ENCODE measurements at places on chromosomes 11 and 22.

DNA sequence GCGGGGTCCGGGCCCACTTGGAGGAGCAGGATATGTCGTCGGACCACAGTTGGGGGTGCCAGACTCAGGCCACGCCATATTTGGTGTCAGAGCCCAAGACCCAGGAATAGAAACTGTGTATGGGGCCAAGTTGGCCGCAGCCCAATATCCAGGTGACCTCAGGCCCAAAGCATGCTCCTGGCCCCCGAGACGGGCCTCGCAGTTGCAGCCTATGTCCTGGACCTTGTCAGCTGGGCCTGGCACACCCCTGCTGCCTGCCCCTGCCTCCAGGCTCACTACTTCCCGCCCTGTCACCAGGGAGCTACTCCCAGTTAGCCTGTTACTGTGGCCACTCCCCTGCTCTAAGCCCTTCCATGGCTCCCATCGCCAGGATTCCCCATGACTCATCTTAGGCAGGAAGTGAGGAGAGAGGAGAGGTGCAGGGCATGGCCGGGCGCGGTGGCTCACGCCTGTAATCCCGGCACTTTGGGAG lies 23.1 kb downstream of the A4GALT start:
- no peak for DNase-seq

GRCh38 chr22:32050678-32051515 lies 7.8 kb downstream of the SLC5A1 start:
- DNase-seq = peak; percentile 14

DNA sequence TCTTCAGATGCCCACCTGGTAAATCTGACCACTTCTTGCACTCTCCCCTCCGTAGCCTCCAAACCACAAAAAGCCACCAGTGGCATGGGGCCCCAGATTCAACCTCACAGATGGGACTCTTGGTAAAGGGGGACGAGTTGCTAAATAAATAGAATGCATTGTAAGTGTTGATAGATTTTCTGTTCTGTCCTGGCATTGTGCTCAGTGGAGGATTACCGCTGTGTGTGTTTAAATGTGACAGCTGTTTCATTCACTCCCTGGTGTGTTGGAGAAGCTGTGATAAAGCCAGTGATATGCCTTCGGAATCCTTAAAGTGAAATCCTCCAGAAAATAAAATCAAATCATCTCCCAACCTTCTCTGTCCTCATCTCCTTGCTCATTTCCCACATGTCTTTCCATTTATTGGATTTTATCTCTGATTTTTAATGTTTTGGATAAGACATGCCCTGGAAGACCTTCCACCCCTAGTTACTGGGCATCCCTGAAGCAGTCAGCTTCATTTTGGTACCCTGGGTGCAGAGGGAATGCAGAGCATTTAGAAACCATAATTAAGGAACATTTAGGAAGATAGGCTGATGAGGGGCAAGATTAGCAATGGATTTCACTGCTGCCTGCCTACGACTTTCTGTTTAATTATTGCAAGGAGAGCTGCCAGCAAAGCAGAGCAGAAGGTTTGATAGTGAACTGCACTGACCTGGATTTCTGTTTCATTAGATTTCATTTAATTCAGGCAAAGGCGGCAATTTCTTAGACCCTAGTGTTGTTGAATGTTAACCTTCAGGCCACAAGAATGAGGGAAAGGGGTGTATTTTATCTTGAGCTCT lies 460.9 kb upstream of the KIRREL3 start:
- DNase-seq = no peak

- no peak for DNase-seq
These were observed 25.5 kb upstream of the CAT start for GRCh38 chr11:34413263-34413662.

DNA sequence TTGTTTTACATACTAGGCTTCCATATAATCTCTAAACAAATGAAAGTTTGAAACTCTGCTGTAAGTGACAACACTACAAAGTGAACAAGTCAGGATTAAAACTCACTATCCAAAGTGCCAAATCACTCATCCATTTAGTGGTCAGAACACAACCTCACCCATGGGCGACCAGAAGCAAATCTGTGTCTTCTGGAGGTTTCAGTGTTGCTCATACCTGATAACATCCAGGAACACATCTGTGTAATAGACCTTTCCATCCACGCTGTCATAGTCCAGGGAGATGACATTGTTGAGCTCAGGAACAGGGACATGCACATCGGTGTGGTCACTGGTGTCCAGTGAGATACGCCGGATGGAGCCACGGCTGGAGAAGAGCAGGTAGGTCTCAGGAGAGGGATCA lies 28.5 kb upstream of the CKAP5 start:
- no peak for DNase-seq

- no peak for DNase-seq
These were observed 2.5 kb downstream of the RAB36 start for GRCh38 chr22:23147617-23148387.

- DNase-seq = no peak
These were observed 108.6 kb downstream of the KCNQ1OT1 start for GRCh38 chr11:2590965-2591754.

DNA sequence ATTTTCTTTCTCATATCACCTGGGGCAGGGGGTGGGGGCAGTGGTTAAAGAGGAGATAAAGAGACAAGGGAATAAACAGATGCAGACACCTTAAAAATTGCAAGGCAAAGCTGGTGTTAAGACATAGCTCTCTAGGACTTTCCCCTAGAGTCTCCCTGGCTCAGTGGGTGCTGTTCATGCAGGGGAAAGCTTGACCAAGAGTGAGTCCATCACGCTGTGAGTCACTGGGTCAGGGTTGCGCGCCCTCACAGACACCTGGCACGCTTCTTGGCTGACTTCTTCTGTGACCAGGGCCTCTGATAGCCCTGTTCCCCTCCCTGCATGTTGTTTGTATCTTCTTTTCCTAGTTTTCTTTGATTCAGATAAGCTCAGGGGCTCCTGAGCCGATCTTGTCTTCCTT lies 31.9 kb downstream of the COMMD9 start:
- DNase-seq = no peak

DNA sequence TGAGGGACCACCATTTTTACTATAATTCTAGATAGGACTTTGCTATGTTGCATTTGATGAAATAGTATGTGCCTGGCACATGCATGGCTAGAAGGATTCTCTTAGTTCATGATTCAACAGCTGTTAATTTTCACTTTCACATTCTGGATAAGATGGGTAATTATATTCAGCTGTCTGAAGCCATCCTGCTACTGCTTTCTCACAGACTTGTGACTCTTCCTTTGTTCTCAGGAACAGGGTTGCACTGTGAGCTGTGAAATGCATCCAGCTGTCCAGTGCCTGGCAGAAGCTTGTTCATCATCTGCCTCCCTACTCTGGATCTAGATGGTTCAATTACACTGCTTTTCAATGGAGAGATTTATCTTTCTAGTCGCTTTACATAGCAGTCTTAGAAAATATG lies 610.1 kb upstream of the ANO5 start:
- no peak for DNase-seq

- DNase-seq = no peak
These were observed 6.6 kb downstream of the HSPA8 start for GRCh38 chr11:123055191-123055901.

DNA sequence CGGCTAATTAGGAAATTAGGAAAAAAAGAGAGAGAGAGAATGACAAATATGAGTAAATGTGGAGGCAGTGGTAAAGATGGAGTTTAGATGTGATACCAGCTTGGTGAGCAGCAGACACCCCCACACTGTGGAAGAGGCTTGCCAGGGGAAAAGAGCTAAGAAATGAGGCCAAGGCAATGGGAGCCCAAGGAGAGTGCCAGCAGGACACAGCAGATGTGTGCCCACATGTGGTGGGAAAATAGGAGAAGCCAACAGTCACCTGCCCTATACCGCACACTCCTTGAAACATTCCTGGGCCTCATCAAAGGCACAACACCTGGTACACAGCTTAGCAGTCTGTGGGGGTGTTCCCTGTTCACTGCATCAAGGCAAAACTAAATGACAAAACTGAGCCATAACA lies 104.9 kb downstream of the FAM76B start:
- DNase-seq = no peak

DNA sequence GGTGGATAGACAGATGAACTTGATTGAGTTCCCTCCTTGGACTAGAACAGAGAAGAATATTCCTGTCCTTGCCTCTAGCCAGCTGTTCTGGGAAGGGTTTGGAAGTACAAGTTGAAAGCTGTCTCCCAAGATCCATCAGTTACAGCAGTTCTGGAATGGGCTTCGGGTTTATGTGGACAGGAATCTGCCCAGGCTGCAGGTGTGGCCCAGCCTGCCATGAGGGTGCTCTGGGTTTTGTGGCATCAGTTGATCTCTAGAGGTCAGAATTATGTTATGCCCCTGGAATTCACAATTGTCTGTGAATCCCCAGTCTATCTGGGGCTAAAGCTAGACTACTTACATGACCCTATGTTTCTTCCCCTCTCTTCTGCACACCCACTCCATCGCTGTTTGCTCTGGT lies 4.9 kb upstream of the MICAL2 start:
- no peak for DNase-seq

DNA sequence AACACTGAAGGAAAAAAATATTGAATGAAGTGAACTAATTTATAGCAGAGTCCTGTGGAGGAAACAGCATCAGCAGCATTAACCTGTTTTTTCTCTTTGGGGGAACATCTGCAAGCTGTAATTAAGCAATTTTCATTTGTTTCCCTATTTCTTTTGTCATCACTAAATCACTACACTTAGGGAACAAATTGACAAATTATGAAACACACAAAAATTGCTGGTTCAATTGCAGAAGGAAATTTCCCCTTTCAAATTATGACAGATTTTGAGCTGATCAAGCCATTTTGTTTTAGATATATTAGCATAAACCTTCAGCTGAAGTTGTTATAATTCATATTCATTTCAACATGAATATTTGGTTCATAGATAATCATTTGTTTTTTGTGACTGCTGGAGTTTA lies 22.2 kb upstream of the RAG2 start:
- no peak for DNase-seq

DNA sequence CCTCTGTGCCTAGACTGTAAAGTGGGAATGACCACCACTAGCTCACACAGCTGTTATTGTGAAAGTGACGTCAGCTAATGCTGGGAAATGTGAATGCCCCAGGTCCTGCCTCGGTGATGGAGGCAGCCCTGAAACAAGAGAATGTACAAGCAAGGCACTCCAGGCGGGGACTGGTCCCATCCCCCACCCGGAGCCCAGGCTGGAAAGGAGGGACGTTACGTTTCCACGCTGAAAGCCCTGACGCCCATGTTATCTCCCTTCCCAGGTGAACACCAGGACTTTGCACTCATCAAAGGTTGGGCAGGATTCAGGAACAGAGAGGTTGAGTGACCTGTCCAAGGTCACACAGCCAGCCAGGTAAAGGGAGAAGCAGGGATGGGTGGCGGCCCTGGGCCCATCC lies 784 bp downstream of the SULT4A1 start:
- no peak for DNase-seq

GRCh38 chr22:48820481-48821345 lies 1007.0 kb downstream of the BRD1 start:
- no peak for DNase-seq

DNA sequence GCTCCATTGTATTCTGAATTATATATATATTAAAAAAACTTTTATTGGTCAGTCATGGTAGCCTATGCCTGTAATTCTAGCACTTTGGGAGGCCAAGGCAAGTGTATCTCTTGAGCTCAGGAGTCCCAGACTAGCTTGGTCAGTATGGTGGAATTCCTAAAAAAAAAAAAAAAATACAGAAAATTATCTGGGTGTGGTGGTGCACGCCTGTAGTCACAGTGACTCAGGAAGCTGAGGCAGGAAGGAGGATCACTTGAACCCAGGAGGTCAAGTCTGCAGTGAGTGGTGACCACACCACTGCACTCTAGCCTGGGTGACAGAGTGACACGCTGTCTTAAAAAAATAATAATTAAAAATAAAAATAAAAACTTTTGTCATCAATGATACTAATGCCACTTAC lies 133.2 kb downstream of the FAT3 start:
- DNase-seq = no peak

GRCh38 chr11:129853518-129854231 lies 38.0 kb downstream of the TMEM45B start:
- peak; percentile 49 for DNase-seq

DNA sequence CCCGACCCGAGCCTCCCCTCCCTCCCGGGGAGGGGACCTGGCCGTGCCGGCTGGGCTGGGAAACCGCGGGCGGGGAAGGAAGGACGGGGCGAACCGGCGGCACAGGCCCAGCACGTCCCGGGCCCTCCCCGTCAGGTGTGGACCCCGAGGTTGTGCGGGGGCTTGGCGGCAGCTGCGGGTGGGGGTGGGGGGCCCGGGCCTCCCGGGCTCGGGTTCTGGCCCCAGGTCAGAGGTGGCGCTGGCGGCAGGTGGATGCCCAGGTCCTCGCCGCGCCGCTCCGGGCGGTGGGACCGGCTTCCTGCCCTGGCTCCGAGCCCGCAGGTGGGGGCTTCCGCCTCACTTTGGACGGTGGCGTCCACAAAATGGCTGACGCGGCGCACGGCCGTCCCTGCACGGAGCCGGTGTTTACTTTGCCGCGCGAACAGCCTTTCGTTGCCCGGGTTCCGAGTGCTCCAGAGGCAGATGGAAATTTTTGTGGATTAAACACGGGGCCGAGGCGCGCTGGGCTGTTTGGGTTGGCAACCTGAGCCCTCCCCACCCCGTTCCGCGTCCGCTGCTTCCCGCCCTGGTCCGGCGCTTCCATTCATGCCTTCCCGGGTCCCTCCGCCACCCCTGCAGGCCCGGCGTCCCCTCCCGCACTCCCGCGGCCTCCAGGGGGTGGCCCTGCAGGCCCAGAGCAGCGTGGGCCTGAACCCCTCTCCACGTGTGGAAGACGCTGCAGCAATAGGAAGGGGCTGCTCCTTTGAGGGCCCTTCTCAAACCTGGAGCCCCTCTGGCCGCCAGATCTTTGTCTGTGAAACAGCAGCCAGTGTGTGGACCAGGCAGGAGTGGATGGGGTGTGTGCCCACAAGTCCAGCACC lies 92.0 kb upstream of the KCNQ1OT1 start:
- peak; percentile 19 for DNase-seq

GRCh38 chr11:6646918-6647679 lies 8.5 kb downstream of the DCHS1 start:
- no peak for DNase-seq

- no peak for DNase-seq
These were observed 4.9 kb upstream of the NUDT8 start for GRCh38 chr11:67634366-67635230.

GRCh38 chr22:21045585-21046294 lies at the start of gene LRRC74B:
TSS of gene LRRC74B (plus strand) at chr22:21045946. CDS start at chr22:21045987, 41 bp downstream.
- peak; percentile 13 for DNase-seq

DNA sequence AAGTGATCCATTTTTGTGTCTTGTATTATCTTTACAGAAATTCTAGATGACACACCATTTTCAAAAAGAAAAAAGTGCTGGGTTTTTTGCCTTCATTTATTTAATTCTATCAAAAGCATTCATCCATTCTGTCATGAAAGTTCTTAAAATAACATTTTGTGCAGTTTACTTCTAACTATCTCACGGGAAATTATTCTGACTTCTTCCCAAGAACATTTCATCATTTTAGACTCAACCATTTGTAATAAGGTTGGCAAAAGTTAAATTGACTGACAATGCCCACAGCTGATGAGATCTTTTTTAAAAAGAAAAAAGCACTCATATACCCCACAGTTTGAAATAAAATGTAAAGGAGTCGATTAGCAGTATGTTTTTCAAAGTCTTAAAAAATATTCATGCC lies 68.5 kb downstream of the SBF2 start:
- DNase-seq = no peak

GRCh38 chr22:37999640-38000272 lies 15.4 kb upstream of the SOX10 start:
- DNase-seq = no peak

All from stimulated activated CD4-positive, alpha-beta T cell treated with anti-CD3 and anti-CD28 coated beads, TNF-alpha, amount 100 ng/mL, for 1 hour (primary cell).